Activated CD8-positive, alpha-beta memory T cell treated with anti-CD3 and anti-CD28 coated beads for 1 hour (primary cell): ENCODE measurements at places on chromosomes 2 and 18.

DNA sequence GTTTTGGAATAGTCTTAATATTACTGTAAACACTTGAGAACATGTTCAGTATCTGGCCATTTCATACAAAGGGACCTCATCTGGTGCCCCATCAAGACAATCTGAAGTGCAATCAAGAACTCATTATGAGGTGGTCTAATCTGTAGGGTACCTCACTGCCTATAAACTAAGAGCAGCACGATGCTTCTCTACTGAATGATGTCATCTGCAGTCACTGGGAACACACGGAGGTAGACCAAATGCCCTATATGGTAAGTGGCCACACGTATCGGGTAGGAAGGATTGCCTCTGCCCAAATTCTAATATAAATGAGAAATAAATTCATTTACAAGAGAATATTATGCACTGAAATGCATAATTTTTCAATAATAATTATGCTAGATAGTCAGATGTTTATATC, 90.4 kb downstream of the SLC8A1 start:
- no peak for DNase-seq

- DNase-seq = no peak
Observed at GRCh38 chr2:204503869-204504268, 41.4 kb upstream of the PARD3B start.

DNA sequence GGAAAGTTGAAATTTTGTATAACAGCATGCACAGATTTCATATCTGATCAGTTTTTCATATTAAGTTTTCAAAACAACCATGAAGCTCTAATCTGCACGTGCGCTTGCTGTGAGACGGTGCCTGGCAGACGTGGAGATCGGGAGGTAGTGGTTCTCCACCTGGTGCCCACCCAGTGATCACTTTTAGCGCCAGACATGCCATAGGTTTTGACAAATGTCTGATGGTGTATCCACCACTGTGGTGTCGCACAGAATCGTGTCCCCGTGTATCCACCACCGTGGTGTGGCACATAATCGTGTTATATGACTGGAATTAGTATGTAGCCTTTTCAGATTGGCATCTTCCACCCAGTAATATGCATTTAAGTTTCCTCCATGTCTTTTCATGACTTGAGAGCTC, 40.9 kb upstream of the KCNG2 start:
- no peak for DNase-seq

GRCh38 chr2:45778720-45779171, 127.3 kb downstream of the PRKCE start:
- DNase-seq = peak; percentile 40

DNA sequence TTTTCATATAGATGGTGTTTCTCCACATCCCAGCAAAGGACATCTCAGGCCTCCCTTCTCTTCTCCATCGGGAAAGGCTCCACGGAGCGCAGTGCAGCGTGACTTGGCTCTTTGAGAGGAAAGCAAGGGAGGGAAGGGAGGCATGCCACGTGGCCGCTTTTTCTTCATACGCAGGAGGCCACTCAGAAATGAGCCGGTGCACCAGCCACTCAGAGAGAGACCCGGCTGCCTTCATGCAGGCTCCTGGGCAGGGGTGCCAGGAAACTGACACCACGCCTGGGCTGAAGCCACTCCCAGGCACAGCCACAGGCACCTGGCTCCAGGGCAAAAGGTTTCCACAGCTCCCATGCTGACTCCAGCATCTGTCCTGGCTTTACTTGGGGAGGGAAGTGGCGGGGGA, 11.1 kb upstream of the LOXHD1 start:
- no peak for DNase-seq

GRCh38 chr2:9663008-9663879, 32.4 kb upstream of the YWHAQ start:
- no peak for DNase-seq

DNA sequence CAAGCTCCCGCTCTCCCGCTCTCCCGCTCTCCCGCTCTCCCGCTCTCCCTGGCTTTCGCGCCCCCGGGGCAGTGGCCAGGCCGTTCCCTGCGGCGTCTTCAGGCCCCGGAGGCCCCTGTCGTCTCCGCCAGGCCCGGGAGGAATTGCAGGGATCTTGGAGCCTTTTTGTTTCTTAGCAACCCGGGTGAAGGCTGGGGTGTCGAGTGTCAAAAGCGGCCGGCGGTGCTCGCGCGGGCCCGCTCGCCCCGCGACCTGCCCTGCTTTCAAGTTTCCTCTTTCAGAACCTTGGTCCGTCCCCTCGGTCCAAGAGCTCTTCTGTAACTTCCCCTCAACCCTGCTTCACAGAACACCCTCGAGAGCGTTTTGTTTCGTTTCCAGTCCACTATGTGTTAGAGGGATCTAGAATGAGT, 1.4 kb downstream of the RNF138 start:
- no peak for DNase-seq

DNA sequence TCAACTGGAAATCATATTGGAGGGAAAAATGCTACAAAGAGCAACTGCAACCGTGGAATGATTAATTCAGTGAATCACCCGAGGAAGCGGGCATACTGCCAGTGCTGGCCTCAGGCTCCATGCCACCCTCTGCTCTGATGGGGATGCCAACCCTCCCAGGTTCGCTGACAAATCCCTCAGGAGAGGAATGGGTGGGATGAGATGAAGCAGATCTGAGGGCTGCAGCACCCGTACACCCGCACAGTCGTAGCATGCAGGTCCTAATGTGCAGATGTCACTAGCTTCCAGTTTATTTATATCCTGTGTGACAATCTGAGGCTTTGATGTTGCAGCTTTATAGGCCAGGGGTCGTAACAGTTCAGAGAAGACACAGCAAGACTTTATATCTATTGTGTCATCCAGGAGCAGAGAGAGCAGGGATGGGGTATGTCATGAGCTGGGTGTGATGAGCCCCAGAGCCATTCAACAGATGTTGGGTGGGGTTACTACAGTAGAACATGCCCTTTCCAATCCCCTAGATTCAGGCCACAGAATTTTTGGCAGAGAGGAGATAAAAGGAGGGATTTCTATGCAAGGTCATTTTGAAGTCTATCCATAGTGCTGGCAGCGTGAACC, 44.6 kb downstream of the DPP4 start:
- DNase-seq = no peak

DNA sequence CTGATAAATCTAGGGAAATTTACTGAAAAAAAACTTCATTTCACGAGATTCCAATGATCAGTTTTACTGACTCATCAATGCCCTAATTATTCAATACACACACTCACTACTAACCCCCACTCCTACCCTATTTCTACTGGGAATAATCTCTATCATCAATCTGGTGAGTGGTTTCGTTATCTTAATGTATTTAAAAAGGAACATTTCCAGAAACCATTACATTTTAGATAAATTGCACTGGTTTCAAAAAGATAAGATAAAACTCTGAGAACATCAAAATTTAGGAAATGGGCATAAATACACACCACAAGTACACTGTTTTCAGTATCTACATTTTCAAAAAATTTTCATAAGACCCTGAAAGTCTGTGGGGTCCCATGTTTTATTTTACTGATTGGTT, 471.4 kb upstream of the PKDCC start:
- no peak for DNase-seq

GRCh38 chr2:43171789-43172188, 54.6 kb downstream of the ZFP36L2 start:
- no peak for DNase-seq

GRCh38 chr18:23943104-23943503, 71.5 kb upstream of the TTC39C start:
- no peak for DNase-seq

- no peak for DNase-seq
Observed at GRCh38 chr2:205758051-205758450, 75.8 kb downstream of the NRP2 start.

GRCh38 chr2:36366491-36367120, 11.0 kb downstream of the CRIM1 start:
- DNase-seq = no peak

DNA sequence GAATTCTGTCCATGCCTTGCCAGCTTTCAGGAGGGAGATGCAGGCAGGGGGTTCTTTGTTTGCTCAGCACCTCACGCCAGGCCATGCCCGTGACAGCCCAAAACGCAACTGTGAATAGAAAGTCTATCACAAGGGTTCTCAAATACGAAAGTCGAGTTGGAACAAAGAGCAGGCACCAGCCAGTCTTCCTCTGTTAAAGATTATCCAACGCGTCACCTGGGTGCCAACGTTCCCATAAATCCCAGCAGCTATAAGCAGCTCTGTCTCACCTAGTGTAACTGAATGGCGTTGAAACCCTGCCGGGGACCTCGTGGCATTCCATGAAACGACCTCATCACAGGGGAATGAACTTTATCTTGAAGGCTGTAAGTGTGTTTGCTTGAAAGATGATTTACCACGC, 84.8 kb upstream of the GATA6 start:
- no peak for DNase-seq

DNA sequence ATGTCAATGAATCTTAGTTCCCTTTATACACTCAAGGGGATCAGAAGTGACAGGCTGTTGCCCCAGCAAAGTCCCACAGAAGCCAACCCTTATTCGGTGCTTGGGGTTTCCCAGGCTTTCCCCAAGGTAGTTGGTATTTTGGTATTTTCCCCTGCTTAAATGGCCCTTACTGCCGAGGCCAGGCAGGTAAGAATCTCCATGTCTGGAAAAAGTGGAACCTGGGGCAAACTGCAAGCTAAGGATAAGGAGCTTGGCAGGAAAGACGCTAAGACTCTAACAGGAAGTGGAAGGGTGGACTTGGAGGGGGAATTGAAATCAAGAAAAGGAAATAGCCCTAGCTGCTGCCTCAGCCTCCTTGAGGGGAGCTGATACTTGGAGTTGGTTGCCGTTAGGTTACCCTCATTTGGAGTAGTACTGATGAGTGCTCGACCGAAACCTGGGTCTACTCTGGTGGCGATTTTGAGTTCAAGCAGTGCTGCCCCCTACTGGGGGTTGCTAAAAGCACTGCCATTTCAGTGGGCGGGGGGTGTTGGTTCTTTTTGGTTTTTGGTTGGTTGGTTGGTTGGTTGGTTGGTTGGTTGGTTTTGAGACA, 3.3 kb upstream of the GPBAR1 start:
- peak; percentile 51 for DNase-seq

GRCh38 chr2:1544478-1545069, 131.3 kb downstream of the TPO start:
- no peak for DNase-seq

GRCh38 chr2:133654949-133655348, 86.7 kb upstream of the NCKAP5 start:
- DNase-seq = no peak

GRCh38 chr2:68253219-68254068, 1.1 kb upstream of the PPP3R1 start:
- DNase-seq = no peak

DNA sequence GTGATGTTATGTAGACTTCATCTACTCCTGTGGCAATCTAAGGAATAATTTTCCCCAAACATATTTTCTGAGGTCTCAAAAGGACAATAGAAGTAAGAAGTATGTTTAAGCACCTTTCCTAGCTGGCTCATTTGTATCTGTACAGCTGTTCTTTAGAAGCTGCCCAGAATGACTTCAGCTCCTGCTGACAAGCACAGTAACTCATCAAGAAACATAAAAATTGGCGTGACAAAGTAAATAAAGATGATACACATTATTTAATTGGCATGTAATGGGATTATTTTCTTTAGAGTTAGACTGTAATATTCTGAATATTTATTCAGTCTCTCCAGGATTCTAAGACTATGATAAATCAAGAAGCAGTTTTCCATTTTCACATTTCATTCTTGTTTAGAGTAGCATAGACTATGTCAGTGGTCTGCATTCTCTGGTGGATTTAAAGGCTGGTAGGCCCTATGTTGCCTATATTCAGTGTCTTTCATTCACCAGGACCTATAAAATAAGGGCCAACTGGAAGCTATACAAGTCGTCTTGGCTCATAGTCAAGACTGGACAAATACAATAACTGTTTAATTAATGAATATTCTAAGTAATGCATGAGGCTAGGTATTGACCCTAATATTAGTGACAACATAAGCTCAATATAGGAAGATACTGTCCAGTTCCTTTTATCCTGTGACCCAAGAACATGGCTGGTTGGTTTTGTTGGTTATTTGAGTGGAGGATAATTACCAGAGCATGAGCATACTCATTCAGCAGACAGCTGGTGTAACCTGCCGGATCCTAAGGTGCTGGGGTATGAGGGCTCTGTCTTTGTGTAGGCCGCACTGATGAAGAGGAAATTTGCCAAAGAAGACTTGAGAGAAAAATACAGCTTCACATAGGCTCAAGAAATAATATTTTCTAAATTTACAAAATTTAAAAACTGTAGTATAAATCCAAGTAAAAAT, 107.0 kb downstream of the PDE1A start:
- no peak for DNase-seq

GRCh38 chr18:69686861-69687260, 260.8 kb downstream of the CD226 start:
- no peak for DNase-seq

DNA sequence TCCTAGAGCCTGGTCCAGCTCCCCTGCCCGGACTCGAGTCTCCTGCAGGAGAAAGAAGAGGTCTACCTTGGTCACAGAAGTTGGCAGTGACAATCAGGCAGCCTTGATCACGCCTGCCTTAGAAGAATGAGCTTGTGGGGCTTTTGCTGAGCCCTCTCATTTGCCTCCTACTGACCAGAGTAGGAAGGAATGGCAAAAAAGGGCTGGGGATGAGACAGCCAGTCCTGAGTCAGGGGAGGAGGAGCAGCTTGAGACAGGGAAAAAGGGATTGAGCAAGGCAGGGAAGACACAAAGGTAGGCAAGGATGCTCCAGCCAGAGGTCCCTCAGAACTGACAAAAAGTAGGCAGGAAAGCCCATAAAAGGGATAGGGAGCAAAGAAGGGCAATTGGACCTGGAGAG, 6.0 kb downstream of the WDR54 start:
- DNase-seq = no peak

- no peak for DNase-seq
Observed at GRCh38 chr2:222058819-222059445, 239.9 kb downstream of the PAX3 start.

DNA sequence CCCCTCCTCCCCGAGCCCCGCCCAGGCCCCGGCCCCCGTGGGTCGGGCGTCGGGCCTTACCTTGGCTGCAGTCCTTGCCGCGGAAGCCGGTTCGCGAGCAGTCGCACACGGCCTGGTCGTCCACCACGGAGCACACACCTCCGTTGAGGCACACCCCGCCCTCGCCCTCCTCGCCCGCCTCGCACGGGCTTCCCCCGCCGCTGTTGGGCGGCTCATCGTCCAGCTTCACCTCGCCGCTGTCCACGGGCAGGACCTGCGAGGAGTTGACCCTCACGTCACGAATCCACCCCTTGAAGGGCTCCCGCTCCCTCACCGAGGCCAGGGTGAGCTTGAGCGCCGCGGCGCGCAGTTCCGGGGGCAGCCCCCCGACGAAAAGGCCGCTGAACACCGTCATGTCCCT, 4.5 kb downstream of the NRXN1 start:
- DNase-seq = no peak

GRCh38 chr18:69267895-69268294, 132.8 kb upstream of the DOK6 start:
- no peak for DNase-seq

GRCh38 chr2:11998626-11999378, 252.4 kb downstream of the LPIN1 start:
- no peak for DNase-seq

GRCh38 chr2:148989882-148990493, 48.5 kb upstream of the LYPD6B start:
- DNase-seq = no peak
